Activated CD4-positive, alpha-beta T cell treated with anti-CD3 and anti-CD28 coated beads, Interleukin-2, Interleukin-4, amounts not matched to agents 100 ng/mL and 50 ng/mL, durations not matched to agents 16 hours and 8 hours (primary cell): ENCODE measurements at places on chromosomes 7 and 10.
A peak's percentile ranks its signal among the peaks of the same experiment; 100 is the strongest.

DNA sequence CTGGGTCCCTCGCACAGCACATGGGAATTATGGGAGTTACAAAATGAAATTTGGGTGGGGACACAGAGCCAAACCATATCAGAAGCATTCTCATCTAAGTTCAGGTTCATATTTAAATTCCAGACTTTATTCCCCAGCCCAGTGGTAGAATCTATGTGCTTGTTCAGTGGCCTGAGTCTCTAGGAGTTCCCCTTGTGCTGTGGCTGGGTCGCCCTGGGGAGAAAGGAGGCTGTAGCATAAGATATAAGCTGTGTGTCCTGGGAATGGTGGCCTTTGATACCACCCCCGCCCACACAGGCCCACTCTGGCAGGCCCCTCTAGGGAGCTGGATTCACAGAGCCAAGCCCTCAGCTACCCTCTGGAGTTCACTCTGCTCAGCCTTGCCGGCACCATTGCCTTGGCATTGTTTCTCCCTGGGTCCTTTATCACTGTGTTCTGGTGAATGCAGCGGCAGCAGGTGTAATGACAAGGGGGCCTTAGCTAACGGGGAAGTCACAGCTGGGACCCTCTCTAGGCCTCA lies 64.2 kb downstream of the MINDY4 start:
- DNase-seq = no peak

DNA sequence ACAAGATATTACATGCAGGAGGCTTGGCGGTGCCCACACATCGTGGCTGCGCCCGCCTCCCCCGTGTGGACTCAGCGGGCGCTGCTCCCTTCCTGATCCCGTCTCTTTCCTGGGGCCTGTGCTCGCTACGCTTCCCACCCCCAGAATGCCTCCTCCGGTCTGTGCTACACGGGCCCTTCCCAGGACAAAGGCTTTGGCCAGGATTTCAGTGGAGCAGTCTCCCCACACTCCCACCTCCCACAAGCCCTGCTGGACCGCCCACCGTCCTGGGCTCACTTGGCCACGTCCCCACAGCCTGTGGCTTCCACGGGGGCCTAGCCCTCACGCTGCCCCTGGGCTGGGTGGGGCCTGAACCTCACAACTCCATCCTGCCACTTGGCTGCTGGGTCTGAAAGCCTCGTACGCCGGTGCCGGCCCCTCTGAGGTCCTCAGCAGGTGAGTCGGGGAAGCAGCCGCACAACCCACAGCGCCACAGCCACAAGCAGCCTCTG lies 17.3 kb downstream of the CFAP46 start:
- no peak for DNase-seq

- DNase-seq = no peak
These were observed 29.1 kb downstream of the RHEB start for GRCh38 chr7:151490456-151491105.

GRCh38 chr10:95363303-95363912 lies 72.6 kb upstream of the PDLIM1 start:
- DNase-seq = peak; percentile 71

DNA sequence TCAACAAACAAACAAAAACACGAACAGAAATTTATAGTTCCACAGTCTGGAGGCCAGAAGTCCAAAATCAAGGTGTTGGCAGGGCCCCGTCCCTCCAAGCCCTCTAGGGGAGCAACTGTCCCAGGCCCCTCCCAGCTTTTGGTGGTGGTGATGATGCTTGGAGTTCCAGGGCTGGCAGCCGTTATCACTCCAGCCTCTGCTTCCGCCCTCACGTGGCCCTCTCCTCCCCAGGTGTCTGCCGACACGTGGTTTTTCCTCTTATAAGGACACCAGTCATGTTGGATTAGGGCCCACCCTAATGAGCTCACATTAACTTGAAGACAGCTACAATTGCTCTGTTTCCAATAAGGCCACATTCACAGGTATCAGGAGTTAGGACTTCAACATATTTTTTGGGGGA lies 49.7 kb downstream of the MICALL2 start:
- no peak for DNase-seq

DNA sequence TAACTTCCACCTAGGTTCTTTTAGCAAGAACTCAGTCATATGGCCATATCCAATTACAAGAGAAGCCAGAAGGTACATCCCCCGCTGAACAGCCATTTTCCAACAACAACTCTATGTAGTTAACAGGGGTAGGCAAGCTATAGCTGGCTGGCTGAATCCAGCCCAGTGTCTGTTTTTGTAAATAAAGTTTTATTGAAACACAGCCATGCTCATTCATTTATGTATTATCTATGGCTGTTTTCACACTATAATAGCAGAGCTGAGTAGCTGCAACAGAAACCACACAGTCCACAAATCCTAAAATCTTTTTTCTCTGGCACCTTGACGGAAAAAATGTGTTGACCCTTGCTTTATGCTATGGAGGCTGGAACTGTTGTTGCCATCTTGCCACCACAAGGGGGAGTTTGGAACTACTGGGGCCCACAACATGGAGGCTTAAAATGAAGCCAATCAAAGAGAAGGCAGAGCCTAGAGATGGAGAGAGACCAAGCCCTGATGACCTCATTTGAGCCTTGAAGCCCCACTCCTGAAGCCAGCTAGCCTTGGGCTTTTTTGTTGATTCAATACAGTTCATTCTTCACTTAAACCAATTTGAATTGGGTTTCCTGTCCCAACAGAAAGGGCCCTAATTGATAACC lies 33.3 kb upstream of the XPNPEP1 start:
- DNase-seq = peak; percentile 49

- DNase-seq = no peak
These were observed 830 bp downstream of the IMPDH1 start for GRCh38 chr7:128408709-128409595.

GRCh38 chr10:78236416-78237015 lies 202.9 kb downstream of the RPS24 start:
- DNase-seq = no peak

GRCh38 chr7:7212612-7213011 lies 30.3 kb downstream of the C1GALT1 start:
- no peak for DNase-seq

- no peak for DNase-seq
These were observed 37.3 kb upstream of the TMEM254 start for GRCh38 chr10:80041162-80041561.

DNA sequence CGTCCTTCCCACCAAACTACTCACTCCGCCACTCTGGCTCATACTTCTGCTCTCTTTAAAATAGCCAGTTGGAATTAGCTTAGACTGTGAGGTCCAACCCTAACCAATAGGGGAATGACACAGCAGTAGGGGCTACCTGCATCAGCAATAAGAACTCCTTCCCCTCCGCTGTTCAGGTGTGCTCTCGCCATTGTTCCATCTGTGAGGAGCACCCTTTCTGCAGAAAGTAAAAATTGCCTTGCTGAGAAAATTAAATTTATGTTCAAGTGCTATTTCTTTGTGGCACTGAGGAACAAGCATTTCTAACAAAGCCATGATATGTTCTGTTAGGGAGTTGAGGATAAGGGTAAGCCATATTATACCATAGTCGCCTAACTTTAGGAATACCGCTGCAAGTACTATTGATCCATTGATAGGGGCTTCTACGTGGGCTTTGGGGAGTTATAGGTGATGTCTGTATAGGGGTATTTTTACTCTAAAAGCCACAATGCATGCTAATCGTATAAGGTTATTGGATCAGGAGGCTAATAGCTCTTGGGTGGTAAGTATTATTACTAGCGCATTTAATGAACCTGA lies 1269.5 kb downstream of the TYW1 start:
- no peak for DNase-seq

- DNase-seq = no peak
These were observed 119.4 kb upstream of the NPS start for GRCh38 chr10:127429601-127430312.

DNA sequence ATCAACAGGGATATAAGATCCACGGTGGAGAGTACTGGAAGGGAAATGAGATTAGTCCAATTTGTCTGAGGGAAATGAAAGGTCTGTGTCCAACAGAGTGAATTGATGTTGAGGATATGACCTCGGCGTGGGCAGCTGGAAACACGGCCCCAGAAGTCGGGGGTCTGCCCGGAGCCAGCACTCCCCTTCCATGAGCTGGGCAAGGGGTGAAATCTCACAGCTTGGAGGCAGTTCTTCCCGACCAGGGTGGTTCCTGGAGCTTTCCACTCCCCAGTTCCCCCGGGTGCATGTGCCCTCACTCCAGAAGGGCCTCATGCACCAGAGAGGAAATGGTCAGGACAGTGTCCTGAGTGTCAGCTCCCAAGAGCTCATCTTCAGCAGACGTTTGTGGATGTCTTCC lies 264.7 kb upstream of the PPP2R2D start:
- DNase-seq = no peak

- no peak for DNase-seq
These were observed 2.1 kb downstream of the FAM20C start for GRCh38 chr7:194252-195009.

GRCh38 chr7:44387389-44387788 lies 62.0 kb upstream of the CAMK2B start:
- no peak for DNase-seq

DNA sequence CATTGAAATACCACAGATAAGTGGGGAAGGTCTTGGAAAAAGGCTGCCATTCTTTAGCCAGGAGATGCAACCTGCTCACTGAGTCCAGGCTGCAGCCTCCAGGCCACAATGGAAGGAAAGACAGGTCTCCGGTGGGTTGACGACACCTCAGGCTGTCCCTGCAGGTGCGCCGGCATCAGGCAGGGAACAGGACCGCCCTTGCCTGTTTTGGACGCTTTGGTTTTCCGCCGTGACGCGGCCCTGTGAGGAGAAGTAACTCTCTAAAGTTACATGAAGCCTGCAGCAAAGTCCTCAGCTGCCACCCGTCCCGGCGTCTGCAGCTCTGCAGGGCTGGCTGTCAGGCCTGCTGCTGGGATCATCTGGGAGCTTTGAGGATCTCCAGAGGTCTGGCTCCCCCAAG lies 147.0 kb downstream of the WDR37 start:
- DNase-seq = no peak

GRCh38 chr7:116547347-116547746 lies 22.5 kb downstream of the CAV1 start:
- no peak for DNase-seq

- no peak for DNase-seq
These were observed 14.6 kb upstream of the GDI2 start for GRCh38 chr10:5827841-5828240.

- DNase-seq = no peak
These were observed 185.0 kb downstream of the TCERG1L start for GRCh38 chr10:131126321-131127137.

- DNase-seq = no peak
These were observed 228.7 kb downstream of the SKIDA1 start for GRCh38 chr10:21296575-21297355.

GRCh38 chr7:24882989-24883621 lies 96.9 kb downstream of the OSBPL3 start:
- DNase-seq = no peak

GRCh38 chr7:152504367-152504766 lies 68.6 kb upstream of the KMT2C start:
- DNase-seq = no peak

- no peak for DNase-seq
These were observed 11.4 kb downstream of the ZNF25 start for GRCh38 chr10:37965006-37965405.

DNA sequence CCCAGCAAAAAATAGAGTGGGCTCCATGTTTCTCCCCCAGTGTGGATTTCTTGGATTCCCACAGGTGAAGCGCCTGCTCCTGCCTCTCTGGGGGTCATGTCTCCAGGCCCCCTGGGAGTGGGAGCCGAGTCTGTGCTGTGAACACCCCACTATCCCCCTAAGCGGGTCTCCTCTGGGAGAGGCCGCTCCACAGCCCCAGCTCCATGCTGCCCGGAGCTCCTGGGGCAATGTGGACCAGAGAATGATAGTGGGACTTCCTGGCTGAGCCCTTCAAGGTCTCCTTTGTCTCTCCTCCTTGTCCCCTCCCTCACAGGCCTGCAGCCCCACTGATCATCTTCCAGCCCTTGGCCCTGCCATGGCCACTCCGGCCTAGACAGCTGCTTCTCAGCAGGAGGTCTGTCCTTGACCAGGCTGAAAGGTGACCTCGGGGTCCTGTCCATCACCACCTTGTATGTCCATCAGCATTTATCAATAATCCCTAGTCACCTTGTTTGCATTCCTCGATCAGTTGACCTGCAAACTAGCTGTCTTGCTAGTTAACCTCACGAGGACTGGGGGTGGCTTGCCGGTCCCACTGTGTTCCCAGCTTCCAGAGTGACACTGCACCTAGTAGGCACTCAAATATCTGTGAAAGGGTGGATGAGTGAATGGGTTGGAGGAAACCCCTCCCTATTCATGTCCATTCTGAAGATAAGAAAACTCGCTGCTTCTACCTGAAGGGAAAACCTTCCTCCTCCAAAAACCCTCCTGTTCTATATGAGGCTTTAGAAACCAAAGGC lies 776 bp upstream of the CALML3 start:
- no peak for DNase-seq

DNA sequence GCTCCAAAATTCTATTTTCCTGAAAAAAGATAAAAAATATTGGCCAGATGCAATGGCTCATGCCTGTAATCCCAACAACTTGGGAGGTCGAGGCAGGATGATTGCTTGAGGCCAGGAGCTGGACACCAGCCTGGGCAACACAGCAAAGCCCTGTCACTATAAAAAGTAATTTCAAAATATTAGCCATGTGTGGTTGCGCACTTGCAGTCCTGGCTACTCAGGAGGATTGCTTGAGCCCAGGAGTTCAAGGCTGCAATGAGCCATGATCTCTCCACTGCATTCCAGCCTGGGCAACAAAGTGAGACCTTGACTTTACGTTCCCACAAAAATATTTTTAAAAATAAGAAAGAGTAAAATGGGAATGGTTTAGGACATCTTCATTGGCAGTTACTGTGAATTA lies 104.1 kb upstream of the AFAP1L2 start:
- DNase-seq = no peak

DNA sequence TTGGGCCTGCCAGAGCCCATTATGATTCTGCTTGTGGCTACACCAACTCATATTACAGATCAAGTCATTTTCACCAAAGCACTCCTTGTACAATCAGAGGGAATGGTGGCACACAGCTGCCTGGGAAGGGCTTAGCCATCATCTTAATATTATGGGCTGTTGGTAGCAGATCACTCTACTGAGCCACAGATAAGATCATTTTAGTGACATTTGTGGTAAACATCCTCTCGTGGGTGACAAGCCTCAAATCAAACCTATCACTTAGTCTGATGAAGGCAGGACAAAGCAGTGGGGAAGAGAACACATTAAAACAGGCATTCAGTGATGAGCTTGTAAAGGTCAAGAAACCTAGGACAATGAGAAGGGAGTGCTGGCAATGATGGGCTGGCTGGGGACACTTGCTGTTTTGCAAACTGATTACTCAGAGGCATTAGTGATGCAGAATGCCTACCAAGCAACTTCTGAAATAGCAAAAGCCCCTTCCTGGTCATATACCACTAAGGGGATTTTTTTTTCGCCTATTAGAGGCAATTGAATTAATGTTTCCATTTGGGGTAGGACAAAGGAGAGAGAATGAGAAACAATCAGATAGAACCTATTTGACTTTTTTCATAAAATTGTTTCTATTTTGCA lies 137.5 kb upstream of the WDR11 start:
- no peak for DNase-seq

GRCh38 chr7:122676466-122676865 lies 22.5 kb downstream of the RNF133 start:
- DNase-seq = no peak

DNA sequence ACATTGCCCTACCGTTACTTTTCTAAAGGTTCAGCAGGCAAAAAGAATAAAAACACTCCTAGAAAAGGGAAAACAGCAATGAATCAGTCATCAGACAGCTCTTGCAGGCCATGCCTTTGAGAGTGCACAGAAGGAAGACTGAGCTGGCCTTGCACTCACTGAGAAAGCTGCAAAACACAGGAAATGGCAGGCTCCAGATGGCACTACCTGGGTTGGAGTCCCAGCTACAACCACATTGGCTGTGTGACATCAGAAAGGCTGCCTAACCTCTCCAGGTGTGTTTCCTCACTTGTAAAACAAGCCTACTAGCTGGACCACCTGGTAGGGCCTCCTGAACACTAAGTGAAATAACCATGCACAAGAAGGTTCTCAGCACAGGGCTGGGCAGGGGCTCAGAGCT lies 113.7 kb downstream of the SFMBT2 start:
- DNase-seq = no peak
